ENCODE measurements at places on chromosomes 3 and 15.

DNA sequence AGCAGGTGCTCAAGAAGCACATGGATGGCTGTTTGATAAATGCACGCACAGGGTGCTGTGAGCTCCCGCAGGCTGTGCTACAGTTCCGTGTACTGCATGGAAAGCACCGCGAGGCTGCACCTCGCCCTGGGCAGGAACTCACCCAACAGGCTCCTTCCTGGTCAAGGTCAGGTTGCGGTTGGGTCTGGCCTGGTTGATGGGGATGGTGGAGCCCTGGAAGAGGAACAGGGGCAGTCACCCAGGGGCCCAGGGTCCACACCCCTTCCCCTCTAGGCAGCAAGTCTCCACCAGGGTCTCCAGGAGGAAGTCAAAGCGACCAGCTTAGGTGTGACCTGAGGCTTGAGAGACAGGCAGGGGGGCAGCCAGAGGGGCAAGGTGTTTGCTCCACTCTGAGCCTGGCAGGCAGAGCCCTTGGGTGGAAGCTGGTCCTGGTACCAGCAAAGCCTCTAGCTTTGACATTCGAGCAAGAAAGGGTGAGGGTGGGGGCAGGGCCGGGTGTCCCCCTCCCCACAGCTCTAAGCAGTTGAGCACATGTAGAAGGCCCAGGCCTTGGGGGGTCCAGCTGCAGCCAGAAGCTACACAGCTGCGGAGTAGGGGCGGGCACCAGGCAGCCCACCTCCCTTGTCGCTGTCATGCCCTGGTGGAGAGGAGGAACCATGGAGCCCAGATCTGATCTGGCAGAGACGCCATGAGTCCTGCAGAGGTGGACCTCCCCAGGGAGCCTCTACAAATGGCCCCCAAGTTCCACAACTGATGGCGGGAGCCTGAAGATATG, 46.3 kb upstream of the SLC41A3 start:
- DNase-seq, result no peak

DNA sequence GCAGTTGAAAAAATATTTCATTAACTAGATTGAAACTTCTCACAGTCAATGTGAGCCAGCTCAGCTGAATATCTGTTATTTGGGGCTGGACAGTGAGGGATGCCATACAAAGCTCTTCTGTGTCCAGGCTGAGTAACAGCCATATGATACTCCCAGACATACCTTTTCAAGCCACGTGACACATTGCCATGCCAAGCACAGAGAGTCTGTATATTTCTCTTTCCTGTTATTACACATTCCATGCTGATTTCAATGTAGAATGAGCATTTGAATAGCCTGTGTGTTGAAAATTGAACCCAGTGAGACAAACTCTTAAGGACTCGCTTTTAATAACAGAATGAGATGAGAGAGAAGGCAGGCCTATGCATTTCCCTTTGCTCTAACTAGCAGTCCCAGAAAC, 334.7 kb upstream of the RASGRP1 start:
- DNase-seq, result no peak

DNA sequence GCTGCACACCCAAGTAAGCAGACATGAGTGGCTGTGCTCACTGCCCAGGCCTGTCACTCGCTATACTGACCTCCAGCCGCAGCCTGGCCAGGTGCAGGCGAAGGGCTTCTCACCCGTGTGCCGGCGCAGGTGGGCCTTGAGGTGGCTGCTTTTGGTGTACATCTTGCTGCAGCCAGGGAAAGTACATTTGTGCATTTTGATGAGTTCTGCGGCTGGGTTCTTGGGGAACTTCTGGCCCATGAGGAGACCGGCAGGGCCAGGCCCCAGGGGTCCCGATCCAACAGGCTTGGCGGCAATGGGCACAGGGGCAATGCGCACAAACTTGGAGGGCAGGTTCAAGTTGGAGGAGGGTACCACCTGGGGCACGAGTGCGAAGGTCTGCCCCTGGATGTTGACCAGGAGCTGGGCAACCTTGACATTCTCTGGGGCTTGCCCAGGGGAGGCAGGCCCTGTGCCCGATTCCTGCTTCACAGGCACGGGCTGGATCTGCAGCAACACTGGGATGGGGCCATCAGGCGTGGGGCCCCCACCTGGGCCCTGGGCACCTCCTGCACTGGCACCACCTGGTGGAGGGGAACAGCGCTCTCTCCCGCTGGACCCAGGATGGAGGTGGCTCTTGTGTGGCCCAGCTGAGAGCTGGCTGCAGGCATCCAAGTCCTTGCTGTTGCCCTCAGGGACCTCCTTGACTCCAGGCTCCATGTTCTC, 5.3 kb downstream of the KLF15 start:
- DNase-seq, result no peak

DNA sequence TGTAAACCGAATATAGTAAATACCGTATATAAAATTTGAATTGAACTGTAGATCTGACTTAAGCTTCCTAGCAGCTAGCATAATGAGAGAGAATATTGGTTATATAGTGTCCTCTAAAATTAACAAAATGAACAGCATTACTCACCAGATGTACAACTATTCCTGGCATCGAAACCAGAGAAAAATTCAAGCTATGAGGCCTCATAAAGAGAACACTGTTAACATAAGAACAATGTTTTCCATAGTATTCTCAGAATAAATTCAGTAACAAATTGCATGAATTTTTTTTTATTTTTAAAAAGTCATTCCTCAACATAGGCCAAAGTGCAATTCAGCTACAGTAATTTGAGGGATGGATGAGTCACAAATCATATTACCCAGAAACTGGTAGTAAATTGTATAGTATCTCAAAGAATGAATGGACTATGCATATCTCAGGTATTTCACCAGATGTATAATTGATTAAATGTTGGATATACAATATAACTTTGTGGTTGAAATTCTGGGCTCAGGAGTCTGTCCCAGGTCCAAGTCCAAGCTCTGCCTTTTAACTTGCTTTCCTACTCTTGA, 5.0 kb downstream of the TMEM207 start:
- no peak for DNase-seq

DNA sequence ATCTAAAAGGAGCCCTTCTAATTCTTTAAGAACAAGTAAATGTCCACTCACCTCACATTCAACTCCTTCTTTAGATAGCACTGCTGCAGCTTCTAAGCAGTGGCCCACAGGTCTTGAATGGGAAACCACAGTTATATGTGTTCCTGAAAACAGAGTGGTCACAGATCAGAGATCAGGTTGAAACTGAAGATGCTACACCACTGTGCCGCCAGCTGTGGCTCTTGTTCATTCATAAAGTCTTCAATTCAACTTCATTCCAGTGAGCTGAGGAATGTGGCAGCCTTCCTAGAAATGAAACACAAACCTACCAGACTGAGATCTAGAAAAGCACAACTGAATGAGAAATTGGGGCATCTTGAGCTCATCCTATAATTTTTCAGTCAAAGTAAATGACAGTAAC, 4.0 kb downstream of the PDHB start:
- no peak for DNase-seq

GRCh38 chr3:37545479-37545878, 316.2 kb upstream of the CTDSPL start:
- DNase-seq, result no peak

DNA sequence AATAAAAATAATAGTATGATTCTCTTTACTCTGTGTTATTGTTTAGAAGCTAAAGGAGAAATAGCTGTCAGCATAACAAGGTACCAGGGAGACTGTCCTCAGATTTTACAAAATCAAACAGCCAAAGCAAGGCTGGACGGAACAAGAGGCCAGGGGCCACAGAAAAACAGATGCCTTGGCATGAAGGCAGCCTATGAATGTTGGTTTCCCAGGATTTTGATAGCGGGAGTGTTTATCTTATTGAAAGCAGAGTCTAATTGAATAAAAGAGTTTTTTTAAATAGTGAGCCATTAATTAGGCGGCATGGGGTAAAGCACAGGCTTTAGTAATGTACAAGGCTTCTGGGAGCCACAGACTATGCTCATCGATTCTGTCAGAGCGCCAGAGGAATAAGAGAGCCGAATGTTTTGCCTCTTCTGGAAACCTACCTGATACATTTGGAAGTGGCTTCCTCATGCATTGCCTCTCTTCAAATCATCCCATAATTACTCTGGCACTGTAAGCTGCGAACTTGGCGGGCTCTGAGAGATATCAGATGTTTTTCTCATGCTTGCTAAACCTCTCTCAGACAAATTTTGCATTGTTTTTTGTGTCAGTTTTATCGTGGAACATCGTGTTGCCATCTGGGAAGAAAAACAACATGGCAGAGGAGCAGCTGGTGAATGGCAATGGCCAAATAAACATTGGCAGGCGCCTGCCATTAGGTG, 30.4 kb upstream of the TMCO5A start:
- DNase-seq, result no peak

DNA sequence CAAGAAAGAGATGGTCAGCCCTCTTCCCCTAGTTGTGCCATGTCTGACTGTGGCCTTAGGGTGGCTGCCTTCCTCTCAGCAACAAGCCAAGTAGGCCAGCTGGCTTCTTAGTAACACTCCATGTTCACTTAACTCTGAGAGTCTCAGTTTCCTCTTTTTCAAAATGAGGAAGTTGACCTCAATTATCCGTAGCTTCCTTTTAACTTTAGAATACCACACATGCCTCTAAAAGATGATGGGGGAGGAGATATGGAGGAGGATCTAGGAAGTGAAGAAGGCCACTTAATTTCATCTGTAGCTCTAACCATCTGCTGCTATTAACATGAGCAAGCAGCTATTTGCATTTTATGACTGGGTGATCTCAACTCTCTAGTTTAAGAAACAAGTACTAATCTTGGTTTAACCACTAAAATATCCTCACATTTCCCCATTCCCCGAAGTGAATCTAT, 32.9 kb downstream of the CD200R1L start:
- no peak for DNase-seq

DNA sequence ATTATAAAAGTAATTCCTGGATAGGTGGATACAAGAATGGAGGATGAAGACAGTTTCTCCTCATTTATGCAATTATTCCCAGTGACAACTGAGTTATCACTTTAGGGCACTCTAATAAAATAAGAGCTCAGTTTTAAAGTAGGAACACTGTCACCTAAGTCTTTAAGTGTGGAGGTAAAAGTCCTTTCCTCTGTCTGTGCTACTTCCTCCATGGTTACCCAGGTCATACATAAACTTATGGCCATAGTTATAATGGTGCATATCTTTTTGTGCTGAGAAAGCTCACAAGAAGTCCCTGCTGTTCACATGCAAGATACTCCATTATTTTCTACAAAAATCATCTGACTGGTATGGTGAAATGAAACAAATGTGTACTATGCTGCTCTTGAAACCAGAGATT, 1093.6 kb downstream of the IGSF11 start:
- no peak for DNase-seq

GRCh38 chr3:22568285-22568684, 634.8 kb upstream of the UBE2E2 start:
- DNase-seq, result no peak

- no peak for DNase-seq
Measured at GRCh38 chr3:31129241-31129640, 234.8 kb upstream of the GADL1 start.

DNA sequence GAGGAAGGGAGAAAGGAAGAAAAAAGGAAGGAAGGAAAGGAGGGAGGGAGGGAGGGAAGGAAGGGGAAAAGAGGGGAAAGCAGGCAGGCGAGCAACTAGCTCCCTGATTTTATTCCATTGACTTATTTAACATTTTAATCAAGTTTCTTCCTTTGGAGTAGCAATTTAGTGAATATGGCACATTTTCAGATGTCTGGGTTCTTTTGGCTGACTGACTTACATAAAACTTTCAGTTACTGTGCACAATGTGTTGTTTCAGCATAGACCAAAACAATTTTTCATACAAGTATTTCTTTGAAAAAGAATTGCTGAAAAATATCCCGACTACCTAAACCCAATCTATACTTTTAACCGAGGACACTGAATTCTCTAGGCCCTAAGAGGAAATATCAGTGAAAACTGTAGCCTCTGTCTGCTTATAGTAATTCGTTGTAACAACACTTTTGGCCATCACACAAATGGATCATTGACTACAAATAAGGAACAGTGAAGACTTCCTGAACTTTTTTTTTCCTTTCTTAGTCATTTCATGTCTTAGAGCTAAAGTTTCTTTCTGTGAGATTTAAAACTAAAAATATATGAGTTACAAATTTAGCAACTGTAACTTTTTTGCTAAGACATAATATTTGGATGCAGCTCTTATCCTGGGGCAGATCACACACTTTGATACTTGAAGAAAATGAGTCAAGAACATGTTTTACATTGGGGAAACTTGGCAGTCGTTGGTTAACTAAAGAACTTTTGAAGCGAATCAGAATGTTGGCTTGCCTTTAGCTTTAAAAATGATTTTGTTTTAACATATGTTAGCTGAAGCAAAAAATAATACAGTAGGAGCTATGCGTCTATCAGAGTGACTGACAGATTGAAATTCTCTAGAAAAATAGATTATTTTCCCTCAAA, 79.6 kb downstream of the SOX2 start:
- DNase-seq, result no peak

DNA sequence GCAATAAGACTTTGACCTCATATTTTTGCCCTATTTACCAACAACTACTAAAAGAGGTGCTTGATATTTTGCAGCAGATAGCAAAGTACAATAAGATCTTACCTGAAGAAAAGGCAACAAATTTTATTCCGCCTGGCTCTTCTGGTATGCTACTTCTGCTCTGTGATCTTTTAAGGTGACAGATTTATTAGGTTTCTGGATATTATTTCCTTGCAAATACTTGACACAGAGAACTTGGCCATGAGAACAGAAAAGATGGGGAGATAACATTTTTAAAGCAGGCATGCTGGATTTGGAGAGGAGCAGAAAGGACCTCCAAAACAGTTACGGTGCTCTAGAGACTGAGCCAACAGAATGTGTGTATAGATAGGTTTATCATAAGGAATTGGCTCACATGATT, 86.7 kb upstream of the RNF7 start:
- DNase-seq, result no peak

GRCh38 chr15:89647191-89647851, 7.9 kb downstream of the KIF7 start:
- DNase-seq, result peak; percentile 83

Measured in stimulated activated CD4-positive, alpha-beta T cell treated with anti-CD3 and anti-CD28 coated beads, Interleukin-2, amount 100 ng/mL, for 24 hours (primary cell).